NCI-H2171 (cell line): ENCODE measurements at places on chromosomes 6 and 20.

DNA sequence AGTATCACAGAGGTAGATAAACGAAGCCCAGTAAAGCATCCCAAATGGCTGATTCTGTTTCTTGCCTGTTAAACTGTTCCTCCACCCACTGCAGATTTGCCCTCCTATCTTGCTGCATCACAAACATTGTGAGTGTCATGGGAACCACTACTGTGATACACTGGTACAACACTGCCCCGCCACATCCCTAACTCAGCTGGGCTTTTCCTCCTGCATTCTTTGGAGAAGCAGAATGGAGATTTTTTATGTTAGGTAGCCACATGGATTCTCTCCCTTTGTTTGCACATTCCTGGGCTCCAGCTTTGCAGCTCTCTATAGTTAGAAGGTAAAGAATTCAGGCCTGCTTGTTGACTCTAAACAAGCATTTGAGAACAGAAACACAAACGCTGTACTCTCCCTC, 234.1 kb downstream of the TMEM242 start:
- no peak for DNase-seq

DNA sequence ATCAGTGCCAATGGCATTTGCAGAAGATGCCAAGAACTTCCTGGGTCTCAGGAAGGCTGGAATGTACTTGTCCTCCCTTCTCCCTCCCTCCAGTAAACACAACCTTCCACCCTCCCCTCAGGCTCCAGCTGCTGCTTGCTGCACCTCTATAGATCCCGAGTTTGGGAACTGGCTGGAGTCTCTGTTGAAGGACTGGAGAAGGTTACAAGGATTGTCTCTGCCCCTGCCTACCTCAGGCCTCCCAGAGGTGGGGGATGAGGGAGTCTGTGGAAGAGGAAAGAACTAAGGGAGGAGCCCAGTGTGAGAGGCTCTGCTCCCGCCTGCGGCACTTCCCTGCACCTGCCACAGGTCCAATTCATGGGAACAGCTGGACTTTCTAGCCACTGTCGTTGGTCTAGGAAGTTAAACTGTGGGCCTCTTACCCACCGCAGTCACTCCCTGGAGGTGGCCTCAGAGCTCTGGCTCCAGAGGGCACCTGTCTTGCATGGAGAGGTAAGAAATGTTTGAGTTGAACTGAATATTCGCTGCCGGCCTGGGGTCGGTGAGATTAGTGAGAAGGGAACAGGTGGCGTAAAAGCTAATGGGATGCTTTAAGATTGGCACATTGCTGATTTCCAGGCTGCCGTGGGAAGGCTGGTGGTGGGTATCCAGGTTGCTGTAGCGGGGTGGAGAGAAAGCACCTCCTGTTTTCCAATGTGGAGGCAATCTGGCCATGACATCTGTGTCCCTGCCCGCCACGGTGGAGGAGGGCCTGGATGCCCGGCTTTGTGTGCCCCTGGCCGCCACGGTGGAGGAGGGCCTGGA, 54.3 kb downstream of the PPP1R14C start:
- peak; percentile 4 for DNase-seq

DNA sequence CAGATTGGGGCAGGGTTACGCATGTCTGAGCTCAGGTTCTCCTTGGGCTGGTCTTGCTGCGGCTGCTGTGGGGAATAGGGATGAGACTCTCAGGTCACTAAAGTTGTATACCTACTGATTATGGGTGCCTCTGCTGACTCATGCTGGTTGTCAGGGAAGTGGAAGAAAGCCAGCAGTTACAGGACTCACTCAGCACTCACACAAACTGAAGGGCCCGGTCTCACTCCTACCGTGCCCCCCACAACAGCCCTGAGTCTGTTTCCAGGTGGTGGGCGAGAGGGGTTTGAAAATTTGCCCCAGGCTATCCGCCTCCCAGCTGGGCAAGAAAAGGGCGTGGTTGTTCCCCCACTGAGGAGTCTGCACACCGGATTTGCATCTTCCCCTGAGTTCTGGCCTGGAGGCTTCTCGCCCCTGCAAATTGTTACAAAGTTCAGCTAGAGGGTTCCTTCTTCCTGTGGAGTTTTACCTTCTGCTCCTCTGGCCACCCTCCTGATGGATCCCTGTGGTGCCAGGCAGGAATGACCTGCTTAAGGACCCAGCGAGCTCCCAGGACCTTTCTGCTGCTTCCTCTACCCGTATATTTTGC, 659.2 kb downstream of the HDGFL1 start:
- no peak for DNase-seq

GRCh38 chr6:94835264-94835663, 742.1 kb upstream of the MANEA start:
- DNase-seq = no peak

DNA sequence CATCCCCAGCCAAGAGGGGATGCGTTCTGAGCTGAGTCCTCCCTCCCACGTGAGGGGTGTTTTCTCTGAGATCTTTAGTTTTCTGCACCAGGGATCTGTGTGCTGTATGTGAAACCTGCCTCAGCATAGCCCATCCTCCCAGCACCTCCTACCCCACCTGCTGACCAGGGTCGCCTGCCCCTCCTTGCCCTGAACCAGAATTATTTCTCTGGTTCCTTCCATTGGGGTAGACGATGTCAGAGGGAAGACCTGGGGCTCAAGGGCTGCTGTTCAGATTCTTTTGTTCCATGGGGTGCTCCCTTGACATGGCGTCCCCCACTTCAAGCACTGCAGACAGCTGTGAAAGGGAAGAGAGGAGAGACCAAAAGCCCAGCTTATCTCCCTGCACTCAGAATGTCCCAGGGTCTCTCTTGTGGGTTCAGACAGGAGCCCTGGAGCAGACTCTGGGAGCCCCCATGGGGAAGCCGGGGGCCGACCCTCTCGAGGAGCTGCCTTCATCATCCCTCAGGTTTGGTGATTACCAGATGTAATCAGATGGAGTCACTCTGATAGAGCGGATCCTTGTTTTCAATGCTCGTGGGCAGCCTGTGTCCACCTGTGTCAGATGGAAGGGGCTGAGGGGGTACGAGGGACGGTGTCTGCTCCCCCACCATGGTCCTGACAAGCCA, 74.3 kb downstream of the ERMARD start:
- no peak for DNase-seq

DNA sequence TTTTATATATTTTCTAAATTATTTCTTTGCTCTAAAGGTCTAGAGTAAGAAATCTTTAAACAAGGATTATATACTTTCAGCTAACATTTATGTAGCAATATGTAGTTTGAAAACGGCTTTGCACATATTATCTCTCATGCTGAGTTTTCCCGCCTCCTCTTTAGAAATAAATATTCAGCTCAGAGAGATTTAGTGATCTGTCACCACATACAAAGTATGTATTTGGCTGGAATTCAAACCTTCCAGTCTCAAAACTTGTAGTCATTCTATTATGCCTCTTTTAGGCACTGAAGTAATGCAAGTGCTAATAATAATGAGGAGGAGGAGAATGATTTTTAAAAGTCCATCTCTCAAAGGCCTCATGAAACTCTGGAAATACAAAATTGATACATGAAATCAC, 525.0 kb downstream of the GRIK2 start:
- no peak for DNase-seq

DNA sequence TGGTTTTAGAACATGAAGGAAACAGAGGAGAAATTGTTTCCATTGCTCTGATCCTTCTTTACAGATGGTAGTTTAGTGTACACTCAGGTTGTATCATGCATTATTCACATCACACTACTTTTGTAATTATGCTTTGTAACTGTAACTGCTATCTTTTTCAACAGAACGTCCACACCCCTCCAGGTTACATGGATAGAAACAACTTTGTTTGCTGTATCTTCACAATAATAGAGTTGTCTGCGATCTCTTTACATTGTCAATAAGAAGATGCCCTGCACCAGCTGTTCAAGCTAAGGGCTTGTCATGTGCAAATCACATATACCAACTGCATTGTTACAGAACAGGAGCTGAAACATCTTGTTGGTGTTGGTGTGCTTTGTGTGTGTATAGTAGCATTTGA, 67.9 kb upstream of the MAP7 start:
- no peak for DNase-seq

DNA sequence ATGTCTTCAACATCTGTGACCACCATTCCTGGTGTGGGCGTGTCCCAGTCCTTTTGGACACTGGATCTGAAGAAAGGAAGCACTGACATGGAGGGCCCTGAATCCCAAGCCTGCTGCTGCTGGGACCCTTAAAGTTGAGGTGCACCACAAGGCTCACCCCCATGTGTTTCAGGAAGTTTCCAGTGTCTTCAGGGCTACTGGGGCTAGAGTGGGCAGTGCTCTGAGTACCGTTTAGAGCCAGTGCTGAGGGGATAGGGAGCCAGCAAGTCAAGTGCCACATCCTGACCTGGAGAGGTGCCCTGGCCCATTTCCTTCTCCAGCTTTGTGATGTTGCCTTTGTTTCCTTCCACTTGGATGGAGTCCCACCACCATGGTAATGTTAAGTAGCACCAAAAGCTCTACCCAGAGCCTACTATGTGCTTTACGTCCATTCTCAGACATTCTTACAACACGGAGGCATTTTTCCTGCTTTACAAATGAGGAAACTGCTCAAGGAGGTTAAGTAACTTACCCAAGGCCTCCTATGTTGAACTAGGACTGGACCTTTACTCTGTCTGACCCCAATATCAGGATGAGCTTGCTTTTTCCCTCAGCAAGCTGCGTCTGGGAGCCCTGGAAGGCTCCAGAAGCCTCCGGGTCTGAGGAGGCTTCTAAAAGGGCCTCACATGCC, 552 bp upstream of the DEF6 start:
- DNase-seq = no peak

DNA sequence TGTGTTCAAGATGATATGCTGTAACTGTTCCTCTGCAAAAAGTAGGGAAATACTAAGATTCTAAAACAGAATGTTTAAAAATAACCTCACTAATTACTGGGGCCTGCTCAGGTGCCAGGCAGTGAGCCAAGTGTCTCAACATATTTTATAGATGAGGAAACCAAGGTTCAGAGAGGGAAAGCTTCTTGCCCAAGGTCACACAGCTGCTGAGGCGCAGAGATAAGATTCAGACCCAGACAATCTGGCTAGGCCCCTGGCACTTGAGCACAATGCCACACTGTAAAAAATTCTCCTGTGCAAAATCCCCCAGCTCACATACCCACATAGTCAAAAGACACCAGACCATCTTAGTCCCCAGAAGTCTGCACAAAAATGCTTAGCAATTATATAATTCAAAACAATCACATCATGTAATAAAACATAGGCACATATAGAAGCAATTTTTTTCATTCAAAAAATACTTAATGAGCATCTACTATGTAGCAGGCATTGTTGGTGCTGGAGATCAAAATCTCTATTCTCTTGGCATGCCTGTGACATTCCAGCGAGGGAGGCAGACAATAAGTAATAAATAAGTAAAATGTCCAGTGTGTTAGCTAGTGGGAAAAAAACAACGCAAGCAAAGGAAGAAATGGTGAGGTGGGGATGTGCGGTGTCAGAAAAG, 10.3 kb downstream of the PREX1 start:
- DNase-seq = no peak

GRCh38 chr6:3769610-3770009, 18.1 kb upstream of the PXDC1 start:
- no peak for DNase-seq

- no peak for DNase-seq
These were observed 241.9 kb upstream of the RAB32 start for GRCh38 chr6:146301764-146302163.

GRCh38 chr20:61253264-61253639, 1.2 kb downstream of the CDH4 start:
- DNase-seq = no peak

- DNase-seq = no peak
These were observed 132.4 kb upstream of the SYNDIG1 start for GRCh38 chr20:24337069-24337468.

DNA sequence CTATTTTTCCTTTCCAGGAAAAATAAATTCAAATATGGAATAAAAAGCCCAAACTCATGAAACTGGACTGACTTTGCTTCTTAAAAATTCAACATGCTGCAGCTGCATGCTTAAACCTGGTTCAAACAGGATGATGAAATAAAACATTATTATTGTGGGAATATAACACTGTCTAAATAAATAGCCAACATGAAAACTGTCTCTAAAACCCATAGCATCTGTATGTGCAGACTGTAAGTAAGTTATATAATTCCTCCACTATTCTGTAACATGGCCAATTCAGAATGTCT, 30.4 kb upstream of the AHI1 start:
- no peak for DNase-seq

GRCh38 chr6:141152951-141153350, 979.8 kb upstream of the GJE1 start:
- DNase-seq = no peak
